ENCODE measurements at places on chromosomes 1 and 21.

DNA sequence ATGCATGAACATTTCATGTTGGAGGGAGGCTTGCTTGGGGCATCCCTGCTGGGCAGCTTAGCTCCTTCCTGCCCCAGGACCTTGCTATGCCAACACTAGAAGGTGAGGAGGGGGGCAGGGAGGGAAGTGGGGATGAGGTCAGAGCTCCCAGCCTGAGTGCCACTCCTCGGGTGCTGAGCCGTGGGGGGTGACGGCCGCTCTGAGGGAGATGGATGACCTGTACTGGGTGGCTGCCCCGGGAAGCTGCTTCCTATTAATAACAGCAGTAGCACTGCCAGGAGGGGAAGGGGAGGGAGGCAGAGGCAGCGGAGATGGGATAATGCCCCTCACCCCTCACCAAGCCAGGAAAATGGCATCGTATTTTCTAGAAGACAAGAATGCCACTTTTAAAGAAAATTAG is 60.6 kb downstream of the UBIAD1 start:
- no peak for DNase-seq

GRCh38 chr1:86429835-86430234 is 5.9 kb downstream of the CLCA2 start:
- no peak for DNase-seq

DNA sequence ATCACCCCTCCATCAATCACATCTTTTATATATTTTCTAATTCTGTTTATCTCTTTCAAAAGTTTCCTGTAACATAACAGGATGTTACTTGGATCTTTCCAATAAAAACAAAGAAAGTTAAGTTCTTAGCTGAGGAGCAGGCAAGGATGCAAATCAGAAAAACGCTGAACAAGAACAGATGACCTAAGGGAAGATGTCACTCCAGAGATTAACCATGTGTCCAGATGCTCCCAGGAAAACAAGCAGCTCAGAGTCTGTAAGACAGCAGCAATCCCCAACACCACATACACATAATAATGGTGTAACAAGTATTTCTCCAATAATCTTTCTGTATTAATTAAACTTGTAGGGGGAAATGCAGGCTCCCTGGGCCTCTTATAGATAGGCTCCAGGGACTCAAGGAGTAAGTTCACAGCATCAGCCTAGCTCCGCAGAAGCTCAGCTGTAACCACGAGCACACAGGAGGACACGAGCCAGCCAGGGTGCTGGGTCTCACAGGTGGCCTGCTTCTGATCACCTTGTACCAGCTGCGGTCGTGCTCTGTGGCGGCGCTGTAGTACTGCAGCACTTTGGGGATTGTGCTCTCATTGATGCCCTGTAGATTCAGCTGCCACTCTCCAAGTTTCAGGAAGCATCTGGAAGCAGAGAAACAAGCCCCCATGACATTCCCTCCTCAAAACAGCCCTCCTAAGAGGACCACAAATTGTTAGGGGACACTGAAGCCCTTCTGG is 33.1 kb upstream of the EXOSC10 start:
- DNase-seq = no peak

GRCh38 chr1:74388855-74389254 is 123.6 kb downstream of the LRRC53 start:
- no peak for DNase-seq

DNA sequence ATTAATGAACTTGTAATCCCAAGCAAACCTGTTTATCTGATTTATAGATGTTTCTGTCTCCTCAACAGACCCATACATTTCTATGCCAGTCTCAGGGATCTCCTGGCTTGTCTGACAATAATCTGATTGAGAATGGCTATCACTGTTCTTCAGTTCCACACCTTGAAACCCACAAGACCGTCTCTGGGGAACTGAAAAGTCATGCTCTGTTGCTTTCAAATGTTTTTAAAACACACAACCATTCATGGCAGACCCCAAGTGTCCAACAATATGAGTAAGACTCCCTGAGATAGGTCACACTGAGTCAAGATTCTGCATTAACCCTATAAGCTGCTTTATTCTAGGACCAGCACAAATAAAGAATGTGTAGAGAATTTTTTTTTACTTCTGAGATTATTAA is 611.2 kb upstream of the PLXNA2 start:
- DNase-seq = no peak

GRCh38 chr1:172647110-172647564 is 11.8 kb upstream of the FASLG start:
- no peak for DNase-seq

DNA sequence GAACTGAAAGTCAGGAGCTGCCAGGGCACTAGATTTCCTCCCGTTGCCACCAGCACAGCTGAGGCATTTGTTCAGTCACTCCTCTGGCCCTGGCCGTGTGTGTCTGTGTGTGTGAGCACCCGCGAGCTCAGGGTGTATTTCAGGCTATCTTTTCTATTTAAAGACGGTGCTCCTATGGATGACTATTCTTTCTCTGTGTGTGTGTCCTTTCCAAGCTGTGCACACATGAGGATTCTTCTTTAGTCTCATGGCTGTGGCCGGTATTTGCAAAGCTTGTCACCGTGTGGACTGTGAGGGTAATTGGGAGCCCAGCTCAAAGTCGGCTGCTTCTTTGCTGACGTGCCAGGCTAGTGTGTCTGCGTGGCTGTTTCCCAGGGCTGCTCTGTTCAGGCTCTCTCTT is 3.0 kb upstream of the KCND3 start:
- no peak for DNase-seq

- no peak for DNase-seq
These were observed 54.3 kb downstream of the RPS6KA1 start for GRCh38 chr1:26583646-26584485.

GRCh38 chr1:228873709-228874108 is 138.4 kb downstream of the RHOU start:
- DNase-seq = no peak

DNA sequence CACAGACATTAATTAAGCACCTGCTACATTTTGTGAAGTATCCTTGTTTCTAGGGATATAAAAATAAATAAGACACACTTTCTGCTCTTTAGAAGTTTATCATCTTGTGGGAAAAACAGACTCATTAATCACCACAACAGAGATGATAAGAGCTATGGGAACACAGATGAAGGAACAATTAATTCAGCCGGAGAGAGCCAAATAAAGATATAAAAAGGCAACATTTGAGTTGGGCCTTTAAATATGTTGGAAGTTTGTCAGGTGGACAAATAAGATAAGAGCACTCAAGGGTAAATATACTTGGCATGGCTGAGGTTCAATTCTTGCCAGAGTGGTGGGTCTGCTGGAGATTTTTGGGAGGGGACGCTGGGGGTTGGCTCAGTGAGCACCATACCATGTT is 34.2 kb upstream of the VTCN1 start:
- DNase-seq = no peak

DNA sequence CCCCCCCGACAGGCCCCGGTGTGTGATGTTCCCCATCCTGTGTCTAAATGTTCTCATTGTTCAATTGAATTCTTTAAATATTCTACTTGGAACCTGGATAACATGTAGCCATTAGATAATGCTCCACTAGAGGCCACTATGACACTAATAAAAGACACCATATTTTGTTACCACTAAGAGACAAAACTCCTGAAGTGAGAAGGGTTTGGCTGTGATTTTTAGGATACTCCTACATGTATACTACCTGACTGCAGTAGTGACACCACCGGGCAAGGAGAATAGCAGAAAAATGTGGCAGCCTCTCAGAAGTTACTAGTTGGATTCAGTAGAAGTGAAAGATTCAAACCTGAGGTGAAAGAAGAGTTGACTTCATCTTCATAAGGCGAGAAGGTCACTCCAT is 36.0 kb downstream of the F5 start:
- DNase-seq = peak; percentile 22

GRCh38 chr1:229344139-229344538 is 1.3 kb upstream of the CCSAP start:
- DNase-seq = no peak

DNA sequence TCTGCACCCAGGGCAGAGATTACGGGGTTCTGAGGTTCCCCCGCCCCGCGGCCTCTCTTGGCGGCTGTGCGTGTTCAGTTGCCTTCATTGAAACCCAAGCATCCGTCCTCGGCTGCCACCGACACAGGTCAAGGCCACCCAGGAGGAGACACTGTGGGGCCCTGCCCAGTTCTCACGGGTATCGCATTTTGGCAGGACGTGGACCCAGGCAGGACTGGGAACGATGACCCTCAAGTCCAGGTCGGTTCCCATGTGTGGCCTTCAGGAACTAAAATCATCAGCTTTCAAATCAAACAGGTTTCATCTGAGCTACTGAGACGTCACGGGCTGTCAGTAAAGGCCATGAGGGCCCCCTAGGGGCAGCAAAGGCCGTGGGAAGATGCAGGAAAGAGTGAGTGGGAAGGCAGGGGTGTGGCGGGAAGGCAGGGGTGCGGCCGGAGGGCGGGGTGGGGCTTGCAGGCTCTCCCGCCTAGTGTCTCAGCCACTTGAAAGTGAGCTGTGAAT is 7.0 kb upstream of the C1orf174 start:
- no peak for DNase-seq

DNA sequence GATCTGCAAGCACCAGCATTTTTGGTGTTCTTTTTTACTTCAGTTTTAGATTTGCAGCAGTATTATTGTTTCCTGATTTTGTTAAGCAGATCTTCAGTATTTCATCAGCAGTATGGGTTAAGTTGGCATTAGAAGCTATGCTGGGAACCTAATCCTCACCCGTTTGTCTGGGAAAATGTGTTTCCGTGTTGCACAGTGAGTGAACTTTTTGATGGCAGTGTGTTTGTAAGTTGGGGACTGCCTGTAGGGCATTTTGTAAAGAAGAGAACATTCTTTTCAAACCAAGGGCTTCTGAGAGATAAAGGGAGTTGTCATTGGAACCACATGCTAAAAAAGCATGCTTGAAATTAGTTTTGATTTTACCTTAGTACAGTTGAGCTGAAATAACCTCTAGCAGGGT is 35.9 kb downstream of the UCK2 start:
- no peak for DNase-seq

- no peak for DNase-seq
These were observed 30.6 kb upstream of the DDAH1 start for GRCh38 chr1:85495556-85495955.

- no peak for DNase-seq
These were observed 112.5 kb upstream of the PAXBP1 start for GRCh38 chr21:32884062-32884461.

GRCh38 chr1:232532901-232533300 is 97.0 kb downstream of the SIPA1L2 start:
- DNase-seq = no peak

- DNase-seq = no peak
These were observed 14.1 kb upstream of the PLEKHG5 start for GRCh38 chr1:6505367-6506209.

GRCh38 chr1:171743081-171743870 is 1.4 kb upstream of the VAMP4 start:
- peak; percentile 7 for DNase-seq

- no peak for DNase-seq
These were observed 21.4 kb downstream of the COL6A1 start for GRCh38 chr21:46002841-46003574.

- DNase-seq = no peak
These were observed 15.4 kb upstream of the ZBTB21 start for GRCh38 chr21:42025376-42026081.

- DNase-seq = peak; percentile 49
These were observed 8.8 kb downstream of the ZNF683 start for GRCh38 chr1:26363549-26364448.

- no peak for DNase-seq
These were observed 140.2 kb upstream of the KCNK1 start for GRCh38 chr1:233473549-233474204.

- DNase-seq = no peak
These were observed 100.1 kb downstream of the DUSP10 start for GRCh38 chr1:221641811-221642210.

All from right renal pelvis (tissue), 4 donors.